DMS79 (cell line): ENCODE measurements at places on chromosomes 3 and 15.
A peak's percentile ranks its signal among the peaks of the same experiment; 100 is the strongest.

DNA sequence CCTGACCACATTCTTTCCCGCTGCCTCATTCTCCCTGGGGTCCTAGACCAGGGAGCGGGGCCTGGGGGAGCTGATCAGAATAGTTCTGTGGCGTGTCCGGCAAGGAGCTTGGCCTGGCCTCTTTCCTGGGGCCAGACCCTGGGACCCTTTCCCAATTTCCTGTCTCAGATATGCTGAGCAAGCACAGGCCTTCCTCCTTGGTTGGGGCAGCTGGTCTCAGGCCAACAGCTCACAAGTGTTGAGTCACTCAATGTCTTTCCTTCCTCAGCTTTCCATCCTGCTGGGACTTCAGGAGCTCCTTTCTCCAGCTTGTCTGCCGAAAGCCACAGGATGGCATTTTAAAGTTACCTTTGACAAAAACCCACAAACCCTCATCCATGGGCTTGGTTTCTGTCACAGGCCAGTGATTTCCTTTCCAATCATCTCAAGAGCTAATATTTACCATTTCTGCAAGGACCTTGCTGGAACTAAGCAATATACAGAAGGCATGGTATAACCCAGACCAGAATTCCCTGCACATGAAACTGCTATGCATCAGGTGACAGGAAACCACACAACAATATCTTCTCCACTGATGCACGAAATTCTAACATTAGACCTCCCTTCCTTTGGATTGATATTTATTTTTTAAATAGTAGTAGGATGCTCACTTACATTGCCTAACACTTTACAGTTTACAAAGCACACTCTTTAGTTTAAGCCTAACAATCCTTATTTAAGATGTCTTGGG is 19.5 kb upstream of the TIMP4 start:
- DNase-seq = no peak

GRCh38 chr15:33985751-33986150 is 17.5 kb downstream of the CHRM5 start:
- no peak for DNase-seq

DNA sequence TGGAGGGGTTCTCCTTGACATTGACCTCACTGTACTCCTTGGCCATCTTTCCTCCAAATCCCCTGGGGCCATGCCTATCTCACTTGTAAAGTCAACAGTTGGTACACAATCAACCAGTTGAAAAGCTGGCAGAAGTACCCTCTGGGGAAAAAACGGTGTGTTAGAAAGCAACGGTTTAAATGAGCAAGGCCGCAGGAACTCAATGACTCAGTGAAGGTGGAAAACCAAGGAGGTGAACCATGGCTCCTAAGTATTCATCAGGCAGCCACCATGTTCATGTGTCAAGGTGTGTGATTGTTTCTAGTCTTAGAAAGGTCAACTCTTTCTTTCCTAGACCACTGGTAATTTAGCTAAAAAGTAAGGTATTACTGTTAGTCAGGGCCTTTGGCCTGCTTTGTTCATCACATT is 130.9 kb upstream of the SATB1 start:
- no peak for DNase-seq

GRCh38 chr15:86872782-86873181 is 793.1 kb downstream of the AGBL1 start:
- no peak for DNase-seq

DNA sequence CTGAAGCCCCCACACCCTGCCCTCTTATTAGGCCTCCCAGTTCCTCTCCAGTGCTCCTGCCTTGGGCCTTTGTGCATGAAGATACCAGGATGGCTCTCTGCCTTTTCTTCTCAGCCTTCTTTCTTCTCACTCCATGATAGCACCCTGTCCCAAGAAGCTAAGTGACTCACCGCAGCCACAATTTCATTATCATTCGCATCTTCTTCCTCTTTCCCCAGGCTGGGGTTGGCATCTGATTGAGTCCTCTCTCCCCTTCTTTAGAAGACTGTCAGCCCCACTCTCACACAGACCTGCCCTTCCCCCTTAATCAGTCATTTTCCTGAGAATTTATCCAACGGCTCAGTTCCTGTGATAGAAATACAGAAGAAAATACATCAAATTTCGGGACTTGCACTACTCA is 102.0 kb downstream of the STAC start:
- no peak for DNase-seq

DNA sequence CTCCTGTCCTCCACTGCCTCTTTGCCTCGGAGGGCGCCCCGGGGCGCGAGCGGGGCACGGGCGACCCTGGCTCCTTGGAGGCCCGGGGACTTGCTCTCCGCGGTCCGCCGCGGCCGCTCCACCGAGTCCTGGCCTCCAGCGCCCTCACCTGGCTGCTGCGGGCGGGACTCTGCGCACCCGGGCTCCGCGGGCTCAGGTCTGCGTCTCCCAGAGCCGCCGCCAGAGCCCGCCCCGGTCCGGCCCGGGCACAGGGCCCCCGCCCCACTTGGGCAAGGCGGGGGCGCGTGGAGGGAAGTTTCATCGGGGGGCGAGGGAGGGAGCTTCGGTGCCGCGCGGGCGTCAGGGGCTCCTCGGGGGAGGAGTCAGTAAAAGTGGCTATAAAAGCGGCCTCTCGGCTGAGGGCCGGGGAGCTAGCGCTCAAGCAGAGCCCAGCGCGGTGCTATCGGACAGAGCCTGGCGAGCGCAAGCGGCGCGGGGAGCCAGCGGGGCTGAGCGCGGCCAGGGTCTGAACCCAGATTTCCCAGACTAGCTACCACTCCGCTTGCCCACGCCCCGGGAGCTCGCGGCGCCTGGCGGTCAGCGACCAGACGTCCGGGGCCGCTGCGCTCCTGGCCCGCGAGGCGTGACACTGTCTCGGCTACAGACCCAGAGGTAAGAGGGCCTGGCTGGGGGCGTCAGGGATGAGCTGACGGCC is at the start of gene CEMIP:
Gene CEMIP, plus strand, starts transcription at position 407 of the 694 bp plus-strand sequence. CDS start 94,510 bp downstream, outside the sequence.
- DNase-seq = peak; percentile 57

DNA sequence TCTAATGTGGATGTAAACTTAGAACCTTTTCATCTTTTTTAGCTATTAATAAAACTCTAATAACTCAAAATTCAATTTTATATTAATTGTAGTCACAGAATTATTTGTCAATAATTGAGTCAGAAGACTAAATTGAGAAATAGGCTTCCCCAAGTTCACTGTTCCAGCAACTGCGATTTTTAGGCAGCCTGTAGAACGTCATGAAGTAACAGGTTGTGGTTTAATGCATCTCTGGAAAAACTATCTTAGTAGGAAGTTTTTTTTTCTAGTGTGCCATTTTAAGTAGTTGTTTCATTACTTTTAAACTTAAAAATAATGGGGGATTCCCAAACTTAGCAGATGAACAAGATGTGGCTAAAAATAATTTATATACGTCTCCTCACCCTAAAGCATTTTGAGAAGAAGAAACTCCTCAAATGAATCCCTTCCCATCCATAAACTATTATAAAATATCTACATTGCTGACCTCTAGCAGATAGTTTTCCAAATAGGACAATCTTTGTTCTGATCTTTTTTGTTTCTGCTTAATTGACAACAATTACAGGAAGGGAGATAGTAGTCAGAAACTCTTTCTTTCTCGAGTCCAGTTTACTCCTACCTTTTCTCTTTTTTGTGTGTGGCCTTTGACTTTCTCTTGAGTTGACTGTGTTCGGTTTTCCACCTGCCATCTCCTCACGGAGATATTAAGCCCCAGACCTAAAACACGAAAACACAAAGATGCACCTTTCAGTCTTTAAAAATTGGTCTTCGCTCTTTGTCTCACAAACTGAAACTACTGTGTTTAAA is 43.1 kb downstream of the LRCH3 start:
- DNase-seq = no peak

GRCh38 chr3:190326361-190326760 is 4.1 kb upstream of the CLDN1 start:
- DNase-seq = peak; percentile 59

DNA sequence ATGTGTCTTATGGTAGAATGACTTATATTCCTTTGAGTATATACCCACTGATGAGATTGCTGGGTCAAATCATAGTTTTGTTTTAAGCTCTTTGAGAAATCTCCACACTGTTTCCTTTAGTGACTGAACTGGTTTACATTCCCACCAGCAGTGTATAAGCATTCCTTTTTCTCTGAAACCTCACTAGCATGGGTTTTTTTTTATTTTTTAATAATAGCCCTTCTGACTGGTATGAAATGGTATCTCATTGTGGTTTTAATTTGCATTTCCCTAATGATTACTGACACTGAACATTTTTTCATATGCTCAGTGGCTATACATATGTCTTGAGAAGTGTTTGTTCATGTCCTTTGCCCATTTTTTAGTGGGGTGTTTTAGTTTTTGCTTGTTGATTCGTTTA is 494.3 kb downstream of the SQOR start:
- DNase-seq = no peak

GRCh38 chr3:149186219-149186618 is 35.4 kb downstream of the CP start:
- no peak for DNase-seq

DNA sequence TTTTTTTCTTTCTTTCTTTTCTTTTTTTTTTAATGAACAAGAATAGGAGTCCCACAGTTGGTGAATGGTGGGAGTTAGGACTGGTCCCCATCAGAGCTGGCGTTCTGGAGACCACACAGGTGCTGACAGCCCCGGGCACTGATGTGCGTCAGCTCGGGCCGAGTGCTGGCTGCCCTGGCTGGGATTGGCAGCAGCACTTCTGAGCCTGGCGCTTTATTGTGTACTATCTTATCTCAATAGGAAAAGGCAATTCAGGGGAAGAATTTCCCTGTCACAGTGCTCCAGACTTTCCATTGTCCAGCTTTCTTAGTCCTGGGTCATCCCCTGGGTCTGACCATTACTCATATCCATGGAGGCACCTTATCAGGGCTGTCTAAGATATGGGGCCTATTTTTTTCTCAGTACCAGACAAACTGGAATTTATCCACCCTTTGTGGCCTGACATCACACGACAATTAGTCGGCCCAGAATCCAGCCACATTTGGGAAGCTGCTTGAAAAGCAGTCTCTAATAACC is 54.1 kb downstream of the TMEM44 start:
- no peak for DNase-seq

- no peak for DNase-seq
Observed at GRCh38 chr3:72386327-72387000, 461.8 kb downstream of the SHQ1 start.

DNA sequence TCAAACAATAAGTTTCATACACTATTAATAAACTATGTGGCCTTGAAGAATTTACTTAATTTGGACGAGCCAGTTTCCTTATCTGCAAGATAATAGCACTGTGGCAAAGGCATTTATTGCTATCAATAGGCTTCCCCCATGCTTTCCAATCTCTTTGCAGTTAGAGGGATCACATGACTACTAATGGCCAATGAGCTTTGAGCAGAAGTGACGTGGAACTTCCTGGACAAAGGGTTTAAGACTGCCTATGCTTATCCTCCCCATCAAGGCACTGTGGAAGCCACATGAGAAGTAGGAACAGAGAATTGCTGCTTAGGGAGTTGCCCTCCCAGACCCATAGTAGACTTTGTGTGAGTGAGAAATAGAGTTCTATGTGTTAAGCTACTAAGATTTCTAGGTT is 16.7 kb upstream of the ZMAT3 start:
- no peak for DNase-seq

GRCh38 chr3:63095-63765 is 133.3 kb upstream of the CHL1 start:
- DNase-seq = no peak

- DNase-seq = no peak
Observed at GRCh38 chr3:194130188-194130587, 5.8 kb upstream of the HES1 start.

DNA sequence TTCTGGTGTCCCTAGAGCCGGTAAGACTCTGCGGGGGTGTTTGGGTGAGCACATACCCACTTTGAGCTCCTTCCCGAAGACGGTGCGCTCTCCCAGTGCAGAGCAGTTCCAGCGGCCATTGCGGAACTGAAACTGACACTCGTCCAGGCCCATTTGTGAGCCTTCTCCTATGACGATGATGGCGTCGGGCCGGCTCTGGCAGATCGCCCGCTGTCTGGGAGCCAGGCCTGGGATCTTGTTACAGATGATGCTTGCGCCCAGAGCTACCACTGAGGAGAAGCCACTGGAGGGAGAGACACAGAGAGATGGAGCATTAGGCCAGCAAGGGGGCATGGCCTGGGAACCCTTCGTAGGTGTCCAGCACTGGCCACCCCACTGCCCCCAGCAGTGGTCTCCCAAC is 5.0 kb downstream of the WNT7A start:
- no peak for DNase-seq

- DNase-seq = no peak
Observed at GRCh38 chr3:183800243-183800863, 25.0 kb downstream of the MAP6D1 start.

- DNase-seq = no peak
Observed at GRCh38 chr3:183634707-183635106, 716 bp upstream of the KLHL24 start.

DNA sequence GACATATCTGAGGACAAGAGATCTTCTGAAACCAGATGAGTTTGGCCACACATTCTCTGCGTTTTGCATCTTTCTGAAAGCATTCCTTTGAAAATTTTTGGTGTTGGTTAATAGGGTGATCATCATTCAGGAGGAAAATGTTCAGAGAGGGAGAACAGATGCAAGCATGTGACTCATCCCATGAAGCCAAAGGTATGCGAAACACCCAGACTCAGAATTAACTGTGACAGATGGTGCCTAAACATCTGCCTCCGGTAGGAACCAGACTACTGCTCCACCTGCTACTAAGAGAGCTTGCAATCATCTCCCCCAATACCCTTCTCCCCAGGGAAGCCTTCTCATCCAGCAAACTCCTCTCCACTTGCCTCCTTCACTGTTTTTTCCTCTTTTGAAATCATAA is 46.2 kb downstream of the TRIM69 start:
- no peak for DNase-seq

GRCh38 chr3:53858096-53858741 is 11.9 kb downstream of the IL17RB start:
- DNase-seq = no peak

- DNase-seq = no peak
Observed at GRCh38 chr15:75068748-75069147, 45.4 kb downstream of the PPCDC start.

GRCh38 chr3:129358772-129359371 is 69.6 kb downstream of the EFCAB12 start:
- DNase-seq = no peak

- no peak for DNase-seq
Observed at GRCh38 chr15:79930516-79930915, 33.7 kb upstream of the MTHFS start.

DNA sequence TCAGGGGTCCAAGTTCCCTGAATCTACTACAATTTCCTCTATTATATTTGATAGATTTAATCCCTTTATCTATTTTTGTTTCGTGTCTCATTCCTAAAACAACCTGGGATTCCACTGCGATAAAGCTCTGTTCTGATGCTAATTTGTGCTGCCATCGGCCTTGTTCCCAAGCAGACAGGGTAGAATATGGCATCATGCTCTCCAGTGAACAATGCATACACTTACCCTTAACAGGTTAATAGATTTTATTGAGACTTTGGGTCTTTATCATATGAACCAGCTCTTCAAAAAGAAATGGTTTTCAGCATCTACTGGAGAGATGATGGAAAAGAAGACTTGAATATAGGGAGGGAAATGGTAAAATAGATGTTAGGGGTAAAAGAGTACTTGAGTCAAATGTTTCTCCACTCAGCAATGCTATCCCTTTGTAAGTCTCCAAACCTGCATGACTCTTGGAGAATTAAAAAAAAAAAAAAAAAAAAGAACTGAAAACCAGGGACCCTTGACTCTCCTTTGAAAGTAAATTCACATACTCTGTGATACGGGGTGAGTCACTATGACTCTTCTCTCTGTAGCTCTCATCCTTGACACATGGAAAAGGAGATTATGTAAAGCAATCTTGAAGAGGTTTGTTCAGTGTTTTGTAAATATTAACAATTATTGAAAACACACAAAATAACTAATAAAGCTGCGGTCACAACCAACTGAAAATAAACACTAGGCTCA is 268.8 kb downstream of the ZBTB20 start:
- DNase-seq = peak; percentile 100

GRCh38 chr15:81299630-81300273 is 24.2 kb downstream of the STARD5 start:
- DNase-seq = no peak
